Stomach (tissue), 19 donors: ENCODE measurements at places on chromosomes 6 and 20. TPM values are rescaled to one million over a fixed set of nuclear protein-coding genes. Genes with fewer than 3 reads are reported as not detected.
A peak's percentile ranks its signal among the peaks of the same experiment; 100 is the strongest.

- DNase-seq = no peak
Measured at GRCh38 chr6:144696610-144697368, 411.7 kb downstream of the UTRN start.

Gene PRND
- not detected for total RNA-seq

DNA sequence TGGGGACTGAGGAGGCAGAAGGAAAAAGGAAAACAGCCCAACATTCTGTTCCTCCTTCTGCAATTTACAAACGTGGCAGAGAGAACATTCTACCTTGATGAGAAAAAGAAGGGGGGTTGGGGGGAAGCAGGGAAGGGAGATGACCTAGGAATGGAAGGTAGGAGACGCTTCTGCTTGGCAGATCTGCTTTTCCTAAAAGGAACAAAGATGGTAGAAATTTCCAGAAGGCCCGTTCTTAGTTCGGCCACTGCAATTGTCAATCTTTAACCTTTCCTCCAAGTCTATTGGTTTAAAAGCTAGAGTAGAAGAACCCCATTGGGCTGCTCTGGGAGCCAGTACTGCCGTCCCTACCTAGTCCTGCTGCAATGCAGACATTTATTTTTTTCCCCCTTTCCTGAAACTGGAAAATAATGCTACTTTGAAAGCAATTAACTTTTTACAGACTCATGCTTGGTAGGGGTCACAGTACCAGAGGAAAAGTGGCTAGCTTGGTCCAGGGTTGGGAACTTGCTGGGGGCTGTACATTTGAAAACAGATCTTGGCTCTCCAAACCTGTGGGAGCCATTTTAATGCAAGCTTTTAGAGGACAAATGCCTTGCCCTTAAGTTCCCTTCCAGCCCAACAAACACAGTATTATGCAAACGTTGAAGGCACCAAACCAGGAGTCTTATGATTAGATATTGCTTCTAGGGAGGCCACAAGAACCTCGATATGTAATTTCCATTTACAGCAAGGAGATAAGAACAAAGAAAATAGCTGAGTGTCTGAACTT lies 2.6 kb downstream of the ZMYND8 start:
- no peak for DNase-seq

GRCh38 chr20:36468149-36469000 lies 72.9 kb upstream of the MYL9 start:
- peak; percentile 51 for DNase-seq

DNA sequence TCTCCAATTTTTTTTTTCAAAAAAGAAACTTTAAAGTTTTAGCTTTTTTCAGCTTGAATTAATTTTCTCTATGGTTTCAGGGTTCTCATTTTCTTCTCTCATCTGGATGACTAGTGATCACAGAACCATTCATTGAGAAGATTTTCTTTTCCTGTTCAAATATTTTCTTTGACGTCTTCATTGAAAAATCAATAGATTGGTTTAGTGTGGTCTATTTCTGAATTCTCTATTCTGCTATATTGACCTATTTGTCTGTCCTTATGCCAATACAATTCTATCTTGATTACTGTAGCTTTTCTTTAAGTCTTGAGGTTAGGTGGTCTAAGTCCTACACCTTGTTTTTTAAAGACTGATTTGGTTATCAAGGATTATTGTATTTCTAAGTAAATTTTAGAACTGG lies 150.2 kb upstream of the MAN1A1 start:
- DNase-seq = no peak

Gene ID4
- 5.3 TPM for total RNA-seq

DNA sequence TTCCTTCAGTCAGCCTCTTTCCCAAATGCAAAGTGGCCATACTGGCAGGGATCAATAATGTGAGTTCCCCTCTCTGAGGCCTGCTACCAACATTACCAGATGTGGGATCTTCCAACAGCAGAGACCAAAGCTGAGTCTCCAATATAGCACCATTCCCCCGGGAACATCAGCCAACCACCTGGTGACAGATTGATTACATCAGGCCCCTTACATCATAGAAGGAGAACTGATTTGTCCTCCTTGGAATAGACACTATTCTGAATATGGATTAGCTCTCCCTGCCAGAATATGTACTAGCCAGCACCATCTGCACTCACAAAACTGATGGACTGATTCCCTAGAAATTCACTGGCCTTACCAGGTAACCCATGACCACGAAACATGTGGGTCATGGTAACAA lies 61.9 kb upstream of the CARMIL1 start:
- no peak for DNase-seq
